ENCODE measurements at places on chromosomes 2 and 18. TPM values are rescaled to one million over a fixed set of nuclear protein-coding genes. Genes with fewer than 3 reads are reported as not detected.

GRCh38 chr18:9103376-9103873 lies 926 bp downstream of the NDUFV2 start:
- no peaks in the 10 kb centered on the region for H3K27me3 ChIP-seq
- H3K27ac ChIP-seq = peak overlapping the region; percentile 96
- H3K4me1 ChIP-seq = peaks cover 22% of the 10 kb centered on the region
- no peaks in the 10 kb centered on the region for H3K36me3 ChIP-seq

DNA sequence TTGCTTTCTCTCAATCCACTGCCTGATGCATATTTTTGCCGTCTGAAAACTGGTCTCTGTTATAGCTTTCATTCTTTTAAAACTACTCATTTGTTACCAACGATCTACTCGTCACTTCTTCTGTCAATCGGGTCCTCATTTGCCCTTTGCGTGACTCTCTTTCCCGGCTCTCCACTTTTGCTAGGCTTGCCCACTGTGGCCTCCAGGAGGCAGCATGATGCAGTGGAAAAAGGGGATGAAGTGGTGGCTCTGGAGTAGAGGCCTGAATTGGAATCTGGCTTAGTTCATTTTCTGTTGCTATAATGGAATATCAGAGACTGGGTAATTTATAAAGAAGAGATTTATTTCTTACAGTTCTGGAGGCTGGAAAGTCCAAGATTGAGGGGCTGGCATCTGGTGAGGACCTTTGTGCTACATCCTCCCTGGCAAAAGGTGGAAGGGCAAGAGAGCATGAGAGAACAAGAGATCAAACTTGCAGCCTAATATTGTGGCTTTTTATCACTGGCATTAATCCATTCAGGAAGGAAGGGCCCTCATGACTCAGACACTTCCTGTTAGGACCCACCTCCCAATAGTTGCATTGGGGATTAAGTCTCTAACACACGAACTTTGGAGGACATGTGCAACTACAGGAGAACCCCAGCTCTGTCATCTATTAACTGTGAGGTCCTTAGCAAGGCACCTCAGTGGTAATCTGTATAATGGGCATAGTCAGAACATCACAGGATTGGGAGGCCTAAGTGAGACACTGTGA lies 15.4 kb downstream of the GDF7 start:
- no peak overlapping the region for H3K4me3 ChIP-seq
- H3K4me1 ChIP-seq = no peaks in the 10 kb centered on the region
- H3K27ac ChIP-seq = no peak overlapping the region
- no peaks in the 10 kb centered on the region for H3K27me3 ChIP-seq

GRCh38 chr2:86466306-86466705 lies 25.1 kb downstream of the KDM3A start:
- H3K36me3 ChIP-seq = no peaks in the 10 kb centered on the region
- H3K27ac ChIP-seq = no peak overlapping the region
- H3K4me1 ChIP-seq = no peaks in the 10 kb centered on the region
- no peak for DNase-seq

DNA sequence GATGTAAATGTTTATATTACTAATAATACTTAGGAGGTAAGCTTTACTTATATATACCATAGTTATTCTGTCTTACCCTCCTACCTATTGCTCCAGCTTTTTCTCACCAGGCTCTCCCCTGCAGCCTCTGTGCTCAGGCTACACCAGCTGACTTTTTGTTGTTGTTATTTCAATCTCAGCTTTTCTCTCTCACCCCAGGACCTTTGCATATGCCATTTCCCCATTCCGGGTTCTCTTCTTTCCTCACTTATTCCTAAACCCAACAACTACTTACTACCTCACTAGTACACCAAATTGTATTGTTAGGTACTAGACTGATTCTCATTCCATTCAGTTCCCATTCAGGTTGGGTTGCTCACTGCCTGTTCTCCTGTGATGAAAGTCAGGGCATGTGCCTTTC lies 156.2 kb upstream of the BOD1L2 start:
- H3K27ac ChIP-seq = no peak overlapping the region
- no peaks in the 10 kb centered on the region for H3K27me3 ChIP-seq
- DNase-seq = no peak
- H3K36me3 ChIP-seq = no peaks in the 10 kb centered on the region
- no peak overlapping the region for H3K4me3 ChIP-seq

DNA sequence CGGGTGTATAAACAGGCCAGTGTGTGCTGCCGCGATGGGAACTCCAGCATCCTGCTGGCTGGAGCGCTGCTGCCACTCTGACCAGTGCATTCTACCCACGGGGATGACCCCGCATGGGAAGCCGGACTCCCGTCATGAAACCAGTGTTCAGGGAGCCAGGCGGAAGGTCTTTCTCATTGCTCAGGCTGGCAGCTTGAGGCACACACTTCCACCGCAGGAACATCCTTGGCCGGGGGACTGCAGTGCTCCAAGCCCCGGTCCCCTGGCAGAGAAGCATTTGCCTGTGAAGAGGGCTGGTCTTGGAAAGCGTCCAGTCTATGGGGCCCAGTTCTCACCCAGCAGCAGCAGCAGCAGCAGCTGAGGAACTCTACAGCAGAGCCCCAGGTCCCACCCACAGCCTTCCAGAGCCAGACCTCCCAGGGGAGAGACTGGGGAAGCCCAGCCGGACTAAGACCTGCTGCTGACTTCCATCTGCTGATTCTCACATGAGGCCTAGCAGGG lies 235.9 kb downstream of the KLHL29 start:
- peak overlapping the region; percentile 1 for H3K27ac ChIP-seq
- peaks cover 7% of the 10 kb centered on the region for H3K4me1 ChIP-seq
- H3K36me3 ChIP-seq = no peaks in the 10 kb centered on the region
- H3K27me3 ChIP-seq = no peaks in the 10 kb centered on the region
- H3K4me3 ChIP-seq = no peak overlapping the region

- no peaks in the 10 kb centered on the region for H3K27me3 ChIP-seq
- H3K36me3 ChIP-seq = no peaks in the 10 kb centered on the region
- no peak overlapping the region for H3K4me3 ChIP-seq
- no peak overlapping the region for H3K27ac ChIP-seq
Measured at GRCh38 chr2:177692783-177693269, 300.3 kb downstream of the AGPS start.

Gene LRP2
- total RNA-seq = 19.7 TPM

Gene UCN
- 0.80 TPM for total RNA-seq

Gene ASB18
- not detected for total RNA-seq

Gene SLC40A1
- total RNA-seq = 183 TPM

Gene MOB1A
- 87.8 TPM for total RNA-seq

Gene SCN1A
- total RNA-seq = not detected

Gene RIT2
- total RNA-seq = not detected

Gene C2orf80
- total RNA-seq = not detected

Gene VRK2
- total RNA-seq = 28.2 TPM
